ENCODE measurements at places on chromosomes 11 and 22.

DNA sequence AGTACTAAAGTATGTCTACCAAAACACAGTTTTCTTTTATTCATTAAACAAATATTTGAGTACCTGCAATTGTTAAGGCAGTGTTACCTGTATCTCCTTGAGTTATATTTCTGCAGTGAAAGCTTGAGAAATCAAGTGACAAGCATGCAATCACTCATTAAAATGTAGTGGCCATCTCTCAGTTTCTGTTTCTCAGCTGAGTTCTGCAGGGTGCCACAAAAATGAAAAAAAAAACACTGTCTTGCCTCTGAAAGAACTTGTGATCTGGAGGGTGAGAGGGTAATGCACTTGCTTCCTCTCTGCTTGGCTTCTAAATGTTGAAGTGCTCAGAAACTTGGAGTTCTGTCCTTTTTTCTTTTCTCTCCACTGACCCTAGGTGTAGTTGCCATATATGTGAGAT is 6.8 kb downstream of the QSER1 start:
- no peak for DNase-seq

DNA sequence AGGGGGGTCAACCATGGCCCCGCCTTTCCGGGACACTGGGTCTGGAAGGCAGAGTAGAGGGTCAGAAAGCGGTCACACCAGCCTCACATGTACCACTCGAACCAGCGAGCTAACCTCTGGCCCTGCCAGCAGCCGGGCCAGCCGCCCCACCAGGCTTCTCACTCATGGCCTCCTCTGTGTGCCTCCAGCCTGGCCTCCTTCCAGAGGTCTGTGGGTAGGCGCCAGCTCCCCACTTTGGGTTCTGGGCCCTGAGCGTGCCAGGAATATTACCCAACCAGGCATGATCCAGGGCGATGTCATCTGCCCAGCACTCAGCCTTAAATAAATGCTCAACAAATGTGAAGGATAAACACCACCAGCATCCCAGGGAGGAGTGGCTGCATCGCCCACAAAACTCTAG is 5.8 kb downstream of the SCUBE1 start:
- no peak for DNase-seq

GRCh38 chr11:5267033-5267563 is 2.6 kb downstream of the HBE1 start:
- DNase-seq, result no peak

GRCh38 chr11:127567237-127567932 is 566.8 kb upstream of the KIRREL3 start:
- DNase-seq, result no peak

DNA sequence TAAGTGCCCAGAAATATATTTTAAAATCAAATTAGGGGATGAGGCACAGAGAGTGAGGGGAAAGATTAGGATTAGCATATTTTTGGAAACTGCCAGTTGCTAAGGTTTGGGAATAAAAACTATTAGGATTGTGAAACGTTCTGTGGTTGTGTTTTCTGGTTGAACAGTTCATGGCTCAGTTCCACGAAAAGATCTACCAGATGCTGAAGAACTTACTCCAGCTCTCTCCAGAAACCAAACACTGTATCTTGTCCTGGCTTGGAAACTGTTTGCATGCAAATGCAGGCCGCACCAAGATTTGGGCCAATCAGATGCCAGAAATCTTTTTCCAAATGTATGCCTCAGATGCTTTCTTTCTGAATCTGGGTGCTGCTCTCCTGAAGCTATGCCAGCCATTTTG is 15.3 kb downstream of the UBE4A start:
- no peak for DNase-seq

DNA sequence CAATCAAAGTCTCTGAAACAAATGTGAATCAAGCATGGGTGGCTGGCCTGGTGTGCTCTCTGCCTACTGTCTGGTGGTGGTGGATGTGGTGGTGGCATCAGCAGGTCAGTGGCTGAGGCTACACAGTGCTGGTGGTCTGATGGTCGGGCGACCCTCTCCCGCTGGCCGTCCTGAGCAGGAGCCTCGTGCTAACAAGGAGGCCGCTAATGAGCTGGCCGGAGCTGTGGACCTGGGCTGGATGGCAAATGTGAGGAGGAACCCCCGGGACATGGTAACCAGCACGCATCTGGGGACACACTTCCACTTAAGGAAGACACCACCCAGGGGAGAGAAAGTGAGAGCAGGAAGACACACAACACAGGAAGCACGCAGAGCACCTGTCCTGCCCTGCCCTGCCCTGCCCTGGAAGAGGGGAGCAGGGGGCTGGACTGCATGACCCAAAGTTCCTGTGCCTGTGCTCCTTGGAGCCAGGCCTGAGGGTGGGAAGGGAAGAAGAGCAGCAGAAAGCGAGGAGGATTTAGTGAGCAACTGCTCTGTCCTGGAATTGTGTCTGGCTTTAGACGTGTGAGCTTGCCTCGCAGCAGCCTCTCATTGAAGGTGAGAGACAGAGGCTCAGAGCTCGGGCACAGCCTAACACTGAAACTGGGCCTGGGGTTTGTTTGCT is 23.7 kb downstream of the SLC37A2 start:
- no peak for DNase-seq
